ENCODE measurements at places on chromosomes 16 and 17.

DNA sequence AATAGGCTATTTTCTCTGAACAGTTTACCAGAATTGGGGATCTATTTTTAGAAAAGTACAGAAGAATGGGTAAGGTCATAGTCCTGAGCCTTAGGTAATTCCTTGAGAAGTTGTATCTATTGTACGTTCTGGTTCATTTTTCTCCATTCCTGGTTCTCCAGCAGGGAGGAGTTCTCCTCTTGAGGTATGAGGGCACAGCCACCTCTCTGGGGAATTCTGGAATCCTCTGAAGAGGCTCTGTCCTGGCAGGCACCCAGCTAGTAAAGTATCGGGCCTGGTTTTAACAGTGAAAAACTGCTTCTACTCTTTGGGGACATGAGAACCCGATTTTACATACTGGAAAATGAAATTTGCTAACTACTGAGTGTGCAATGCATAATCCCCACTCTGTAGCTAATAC lies 19.6 kb upstream of the PMFBP1 start:
- DNase-seq = no peak

DNA sequence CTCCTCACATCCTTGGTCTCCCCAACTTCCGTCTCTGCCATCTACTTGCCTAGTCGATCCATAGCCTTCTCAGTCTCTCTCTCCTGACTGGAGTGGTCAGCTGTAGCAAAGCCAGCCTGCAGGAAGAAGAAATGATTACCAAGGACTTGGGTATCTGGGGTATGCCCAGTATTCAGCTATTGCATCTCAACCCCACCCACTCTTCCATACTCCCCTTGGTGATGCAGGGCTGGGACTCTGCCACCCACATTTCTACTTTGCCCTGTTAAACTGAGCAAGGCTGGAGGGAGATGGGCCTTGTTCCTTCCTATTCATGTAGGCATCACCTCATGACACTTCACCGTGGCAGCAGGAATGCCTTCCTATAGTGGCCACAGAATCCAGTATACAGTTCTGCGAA lies 2.3 kb downstream of the COPRS start:
- no peak for DNase-seq

GRCh38 chr16:58123896-58124600 lies 5.1 kb downstream of the CFAP20 start:
- DNase-seq = no peak

DNA sequence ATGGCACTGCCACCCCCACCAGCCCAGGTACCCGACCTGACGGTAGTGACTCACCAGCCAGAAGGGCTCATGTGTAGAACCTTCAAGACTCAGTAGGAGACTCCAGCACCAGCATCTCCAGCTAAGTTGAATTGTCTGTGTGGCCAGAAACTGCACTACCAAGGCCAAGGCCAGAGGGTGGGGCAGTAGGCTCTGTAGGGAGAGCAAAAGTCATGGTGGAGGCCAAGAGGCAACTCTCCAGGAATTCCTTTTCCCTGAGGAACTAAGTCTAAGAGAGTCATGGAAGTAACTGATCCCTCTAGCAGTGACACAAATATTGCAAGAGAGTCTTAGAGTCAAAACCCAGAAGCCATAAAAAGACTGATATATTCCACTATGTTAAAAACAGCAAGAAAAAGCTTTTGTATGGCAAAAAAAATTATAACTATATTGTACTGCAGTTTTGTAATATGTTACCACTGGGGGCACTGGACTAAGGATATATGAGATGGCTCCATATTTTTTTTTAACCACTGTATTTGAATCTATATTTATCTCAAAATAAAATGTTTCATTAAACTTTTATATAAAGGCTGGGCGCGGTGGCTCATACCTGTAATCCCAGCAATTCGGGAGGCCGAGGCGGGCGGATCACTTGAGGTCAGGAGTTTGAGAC lies 30.2 kb upstream of the GUCY2D start:
- no peak for DNase-seq

DNA sequence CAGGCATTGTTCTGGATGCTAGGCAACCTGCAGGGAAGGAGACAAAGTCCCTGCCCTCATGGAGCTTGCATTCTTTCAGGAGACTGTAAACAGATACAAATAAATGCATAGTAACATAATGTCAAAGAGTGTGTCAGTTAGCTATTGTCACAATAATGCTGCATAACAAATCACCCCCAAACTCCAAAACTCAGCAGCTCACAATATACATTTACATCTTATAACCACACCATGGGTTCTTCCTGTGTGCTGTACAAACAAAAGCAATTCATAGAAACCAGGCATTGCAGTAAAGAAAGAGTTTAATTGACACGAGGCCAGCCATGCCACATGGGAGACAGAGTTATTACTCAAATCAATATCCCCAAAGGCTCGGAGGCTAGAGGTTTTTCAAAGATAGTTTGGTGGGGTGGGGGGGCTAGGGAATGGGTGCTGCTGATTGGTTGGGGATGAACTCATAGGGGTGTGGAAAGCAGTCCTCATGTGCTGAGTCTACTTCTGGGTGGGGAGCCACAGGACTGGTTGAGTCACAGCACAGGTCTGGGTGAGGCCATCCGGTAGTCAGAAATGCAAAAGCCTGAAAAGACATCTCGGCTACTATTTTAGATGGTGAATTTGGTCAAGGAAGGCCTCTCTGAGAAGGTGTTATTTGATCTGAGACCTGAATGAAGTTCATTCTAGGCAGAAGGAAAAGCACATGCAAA lies 79.0 kb downstream of the GPRC5B start:
- DNase-seq = no peak

GRCh38 chr17:44386182-44386525 lies 3.3 kb downstream of the ITGA2B start:
- DNase-seq = no peak

DNA sequence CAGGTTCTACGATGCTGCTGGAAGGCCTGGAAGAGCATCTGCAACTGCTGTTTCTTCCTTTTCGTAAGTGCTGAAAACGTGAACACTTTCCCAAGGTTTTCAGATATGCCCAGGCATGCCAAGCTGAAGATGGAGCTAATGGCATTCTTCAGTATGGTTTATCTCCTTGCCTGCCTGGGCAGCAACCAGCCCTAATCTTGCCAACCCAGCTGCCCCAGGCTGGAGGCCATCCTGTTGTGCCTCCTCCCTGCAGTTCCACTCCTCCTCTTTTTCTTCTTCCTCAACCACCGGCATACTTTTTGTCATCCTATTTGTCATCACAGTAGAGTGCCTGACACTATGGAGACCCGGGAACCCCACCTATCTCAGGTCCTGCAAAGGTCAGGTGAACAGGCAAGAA lies 1849.3 kb downstream of the TP53TG3F start:
- no peak for DNase-seq

- DNase-seq = no peak
Measured at GRCh38 chr17:3575511-3575910, 17.9 kb upstream of the TRPV3 start.

DNA sequence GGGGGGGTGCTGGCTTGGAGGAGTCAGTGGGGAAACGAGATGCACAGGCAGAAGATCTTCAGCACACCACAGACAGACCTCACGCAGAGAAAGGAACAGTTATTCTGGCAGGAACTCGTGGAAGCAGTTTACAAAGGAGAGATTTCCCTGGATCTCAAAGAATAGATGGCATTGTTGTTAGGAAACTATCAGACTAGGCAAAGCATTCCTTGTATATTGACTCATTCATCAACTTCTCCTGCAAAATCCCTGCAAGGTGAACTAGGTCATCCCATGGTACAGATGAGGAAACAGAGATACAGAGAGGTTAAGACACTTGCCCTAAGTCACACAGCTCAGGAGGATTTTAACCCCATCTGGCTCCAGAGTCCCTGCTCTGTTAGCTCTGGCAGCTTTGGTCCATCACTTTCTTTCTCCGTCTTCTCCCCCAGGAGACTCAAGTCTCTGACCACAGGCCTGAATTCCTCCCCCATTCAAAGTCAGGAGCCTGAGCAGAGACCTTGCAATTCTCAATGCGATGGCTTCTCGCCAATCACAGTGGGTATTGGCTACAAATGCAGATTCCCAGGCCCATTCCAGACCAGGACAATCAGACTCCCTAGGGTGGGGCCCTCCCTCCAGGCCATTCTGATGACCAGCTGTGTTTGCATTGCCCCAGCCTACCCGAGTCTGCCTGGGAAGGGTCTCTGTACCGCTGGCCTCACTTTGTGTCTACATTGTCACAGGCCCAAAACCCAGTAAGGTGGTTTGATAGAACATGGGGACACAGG lies 56.4 kb downstream of the LITAF start:
- DNase-seq = no peak

DNA sequence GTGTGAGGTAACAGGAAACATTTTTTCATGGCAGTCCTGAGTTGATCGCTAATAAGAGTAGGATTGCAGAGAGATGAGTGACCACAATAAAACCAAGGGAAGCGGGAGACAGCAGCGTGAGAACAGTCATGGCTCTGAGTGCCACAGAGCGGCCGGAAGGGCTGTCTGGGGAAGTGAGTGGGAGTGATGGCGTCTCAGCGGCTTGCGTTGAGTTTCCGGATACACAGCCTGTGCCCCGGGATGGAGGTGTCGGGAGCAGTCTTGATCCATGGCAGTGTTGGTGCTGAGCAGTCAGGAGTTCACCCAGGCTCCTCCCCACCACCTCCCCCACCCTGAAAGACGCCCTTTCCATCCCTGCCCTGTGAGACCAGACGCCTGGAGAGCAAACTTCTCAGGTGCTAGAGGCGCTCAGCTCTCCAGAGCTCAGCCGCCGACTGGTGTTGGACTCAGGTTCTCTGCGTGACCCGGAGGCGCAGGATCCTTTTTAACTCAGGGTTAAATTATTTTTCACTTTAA lies 59.8 kb downstream of the BANP start:
- no peak for DNase-seq

DNA sequence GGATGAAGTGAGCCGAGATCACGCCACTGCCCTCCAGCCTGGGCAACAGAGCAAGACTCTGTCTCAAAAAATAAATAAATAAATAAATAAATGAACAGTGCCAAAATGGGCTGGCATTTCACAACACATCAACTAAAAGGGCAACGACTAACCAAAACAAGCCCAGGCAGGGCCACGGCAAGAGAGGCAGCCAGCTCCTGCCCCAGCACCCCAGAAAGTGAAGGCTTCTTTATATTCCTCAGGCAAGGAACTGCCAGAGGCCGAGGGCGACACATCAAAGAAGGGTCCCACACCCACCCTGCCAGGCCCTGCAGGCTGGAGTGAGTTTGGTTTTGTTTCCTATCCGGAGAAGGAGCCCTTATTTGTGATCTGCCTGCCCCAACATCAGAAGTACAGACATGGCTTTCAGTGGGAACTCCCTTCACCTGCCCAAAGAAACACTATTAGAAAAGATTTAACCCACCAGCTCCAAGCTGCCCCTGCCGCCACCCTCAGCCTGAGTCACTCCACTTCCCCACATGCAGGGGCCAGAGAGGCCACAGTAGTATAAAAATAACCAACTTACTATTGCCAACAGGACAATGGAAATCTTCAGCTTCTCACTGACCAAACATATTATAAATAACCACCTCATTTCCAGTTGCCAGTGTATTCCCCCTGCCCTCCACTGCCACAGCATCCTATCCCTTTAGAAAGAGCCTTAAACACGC lies 8.0 kb downstream of the FBXO31 start:
- DNase-seq = no peak

DNA sequence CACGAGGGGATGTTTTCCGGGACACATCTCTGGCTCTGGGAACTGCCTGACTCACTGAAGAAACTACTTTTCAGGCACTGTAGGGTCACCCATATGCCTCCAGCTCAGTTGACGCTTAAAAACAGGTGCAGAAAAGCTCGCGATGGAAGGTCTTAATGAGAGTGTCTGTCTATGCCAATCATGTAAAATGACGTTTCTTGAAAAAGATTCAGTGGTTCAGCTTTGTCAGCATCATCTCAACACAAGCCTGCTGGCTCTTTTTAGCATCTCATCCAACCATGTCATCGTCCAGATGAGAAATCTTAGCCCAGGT lies 27.5 kb downstream of the OR1D5 start:
- DNase-seq = no peak
